ENCODE measurements at places on chromosomes 1 and 21. TPM values are rescaled to one million over a fixed set of nuclear protein-coding genes. Genes with fewer than 3 reads are reported as not detected.

THEM4 gene
- total RNA-seq, result 13.2 TPM

PLA2G2D gene
- total RNA-seq, result not detected

LCE3B gene
- not detected for total RNA-seq

CD48 gene
- not detected for total RNA-seq

S100A16 gene
- 496 TPM for total RNA-seq

TMEM125 gene
- total RNA-seq, result not detected

HENMT1 gene
- total RNA-seq, result 5.8 TPM

PLD5 gene
- 2.4 TPM for total RNA-seq

GJB5 gene
- not detected for total RNA-seq
